ENCODE measurements at places on chromosomes 2 and 18. TPM values are rescaled to one million over a fixed set of nuclear protein-coding genes. Genes with fewer than 3 reads are reported as not detected.

GRCh38 chr2:9560628-9561027, 5.0 kb upstream of the ADAM17 start:
- DNase-seq, result no peak
- H3K4me3 ChIP-seq, result no peak overlapping the region
- H3K4me1 ChIP-seq, result peaks cover 12% of the 10 kb centered on the region

- DNase-seq, result peak; percentile 42
- peak overlapping the region; percentile 88 for H3K27ac ChIP-seq
- H3K4me3 ChIP-seq, result peak overlapping the region; percentile 69
- no peaks in the 10 kb centered on the region for H3K27me3 ChIP-seq
- no peaks in the 10 kb centered on the region for H3K36me3 ChIP-seq
Measured at GRCh38 chr2:118185210-118186109, 97.2 kb downstream of the INSIG2 start.

Gene G6PC2
- total RNA-seq, result not detected

Gene ERFE
- 3.3 TPM for total RNA-seq
